Posterior vena cava (tissue), 2 donors: ENCODE measurements at places on chromosomes 2 and 18. TPM values are rescaled to one million over a fixed set of nuclear protein-coding genes. Genes with fewer than 3 reads are reported as not detected.

MDH1B gene
- total RNA-seq = 0.57 TPM

YPEL5 gene
- 95.7 TPM for total RNA-seq

NEB gene
- total RNA-seq = 0.57 TPM

CNDP1 gene
- 0.19 TPM for total RNA-seq

SIX2 gene
- total RNA-seq = 1.3 TPM

ALPP gene
- total RNA-seq = not detected

LPIN1 gene
- total RNA-seq = 24.2 TPM

DCC gene
- 0.86 TPM for total RNA-seq

UBE2E3 gene
- 41.8 TPM for total RNA-seq

DPP10 gene
- total RNA-seq = not detected

- DNase-seq = no peak
These were observed 301.7 kb downstream of the EIPR1 start for GRCh38 chr2:3075991-3076340.

GRCh38 chr2:119252186-119253113 lies 28.8 kb downstream of the STEAP3 start:
- DNase-seq = no peak

GRCh38 chr2:194698012-194698411 lies 959.0 kb upstream of the SLC39A10 start:
- no peak for DNase-seq

- DNase-seq = no peak
These were observed 70.5 kb upstream of the AFF3 start for GRCh38 chr2:100212850-100213249.

DNA sequence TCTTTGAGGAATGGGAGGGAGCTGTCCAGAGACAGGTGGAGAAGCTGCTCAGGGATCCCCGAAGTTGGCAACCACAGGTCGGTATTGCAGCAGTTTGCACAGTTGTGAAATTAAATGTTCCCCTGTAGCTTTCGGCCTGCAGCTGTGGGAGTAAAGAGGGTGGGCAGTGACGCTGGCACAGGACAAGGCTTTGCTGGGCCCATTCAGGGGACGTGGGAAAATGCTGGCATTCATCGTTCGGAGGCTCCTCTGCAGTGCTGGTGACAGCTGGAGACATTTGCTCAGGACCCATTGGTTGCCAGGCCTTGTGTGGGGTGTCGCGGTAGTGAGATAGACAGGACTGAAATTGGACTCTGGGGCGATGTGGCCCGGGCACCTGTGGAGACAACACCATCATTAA lies 173.7 kb downstream of the MYCN start:
- no peak for DNase-seq

GRCh38 chr18:44893045-44893706 lies 212.5 kb downstream of the SETBP1 start:
- no peak for DNase-seq

- no peak for DNase-seq
These were observed 173.7 kb downstream of the FBXO15 start for GRCh38 chr18:73973972-73974371.

DNA sequence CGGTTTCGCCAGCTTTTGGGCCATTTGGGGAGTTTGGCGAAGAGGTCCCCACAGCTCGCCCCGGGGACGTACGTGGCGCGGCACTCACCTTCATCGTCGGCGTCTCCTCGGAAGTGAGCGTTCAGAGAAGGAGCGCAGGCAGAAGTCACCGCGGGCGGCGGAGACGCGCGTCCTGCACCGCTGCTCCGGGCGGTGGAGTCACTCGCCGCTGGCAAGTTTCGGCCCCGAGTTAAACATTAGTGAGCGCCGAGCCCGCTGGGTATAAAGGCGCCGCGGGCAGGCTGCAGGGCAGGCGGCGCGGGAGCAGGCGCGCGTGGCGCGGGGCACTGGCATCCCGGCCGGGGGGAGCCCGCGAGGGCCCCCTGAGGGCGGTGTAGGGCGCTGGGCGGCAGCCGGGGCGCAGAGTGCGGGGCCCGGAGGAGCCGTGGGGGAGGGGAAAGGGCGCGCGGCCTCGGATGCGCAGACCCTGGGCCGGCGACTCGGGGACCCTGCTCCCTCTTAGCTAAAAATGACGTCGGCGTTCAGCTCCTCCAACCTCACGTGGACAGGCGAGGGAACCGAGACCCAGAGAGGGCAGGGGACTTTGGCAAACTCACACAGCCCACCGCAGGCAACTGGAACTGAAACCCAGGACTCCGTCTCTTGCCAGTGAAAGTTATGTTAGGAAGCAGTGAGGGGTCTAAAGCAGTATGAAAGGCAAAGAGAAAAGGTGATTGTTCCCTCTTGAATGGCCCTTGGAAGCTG lies at the start of gene DPP4:
Gene DPP4 (minus strand): TSS at position 328 of the 744 bp plus-strand sequence. CDS start 234 bp downstream, at position 94.
- peak; percentile 81 for DNase-seq

DNA sequence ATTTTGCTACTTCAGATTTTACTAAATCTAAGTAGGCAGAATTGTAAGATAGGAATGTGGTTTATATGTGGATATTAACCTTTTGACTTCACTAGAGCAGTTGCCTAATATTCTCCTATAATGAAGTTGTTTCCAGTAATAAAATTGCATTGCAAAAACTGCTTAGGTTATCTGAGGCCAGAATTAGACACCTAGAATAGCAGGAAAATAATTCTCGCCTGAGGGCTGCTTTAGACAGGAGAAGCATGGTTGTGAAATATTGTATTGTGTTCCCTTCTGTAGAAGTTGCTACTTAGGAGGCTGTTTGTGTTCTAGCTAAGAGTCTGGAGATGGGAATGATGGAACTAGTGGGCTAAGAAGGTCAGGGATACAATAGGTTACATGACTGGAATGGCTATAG lies 146.3 kb downstream of the PLCL1 start:
- DNase-seq = no peak

GRCh38 chr2:191703079-191703725 lies 25.3 kb downstream of the NABP1 start:
- DNase-seq = no peak

- DNase-seq = no peak
These were observed 3.4 kb downstream of the HDLBP start for GRCh38 chr2:241312082-241312481.

DNA sequence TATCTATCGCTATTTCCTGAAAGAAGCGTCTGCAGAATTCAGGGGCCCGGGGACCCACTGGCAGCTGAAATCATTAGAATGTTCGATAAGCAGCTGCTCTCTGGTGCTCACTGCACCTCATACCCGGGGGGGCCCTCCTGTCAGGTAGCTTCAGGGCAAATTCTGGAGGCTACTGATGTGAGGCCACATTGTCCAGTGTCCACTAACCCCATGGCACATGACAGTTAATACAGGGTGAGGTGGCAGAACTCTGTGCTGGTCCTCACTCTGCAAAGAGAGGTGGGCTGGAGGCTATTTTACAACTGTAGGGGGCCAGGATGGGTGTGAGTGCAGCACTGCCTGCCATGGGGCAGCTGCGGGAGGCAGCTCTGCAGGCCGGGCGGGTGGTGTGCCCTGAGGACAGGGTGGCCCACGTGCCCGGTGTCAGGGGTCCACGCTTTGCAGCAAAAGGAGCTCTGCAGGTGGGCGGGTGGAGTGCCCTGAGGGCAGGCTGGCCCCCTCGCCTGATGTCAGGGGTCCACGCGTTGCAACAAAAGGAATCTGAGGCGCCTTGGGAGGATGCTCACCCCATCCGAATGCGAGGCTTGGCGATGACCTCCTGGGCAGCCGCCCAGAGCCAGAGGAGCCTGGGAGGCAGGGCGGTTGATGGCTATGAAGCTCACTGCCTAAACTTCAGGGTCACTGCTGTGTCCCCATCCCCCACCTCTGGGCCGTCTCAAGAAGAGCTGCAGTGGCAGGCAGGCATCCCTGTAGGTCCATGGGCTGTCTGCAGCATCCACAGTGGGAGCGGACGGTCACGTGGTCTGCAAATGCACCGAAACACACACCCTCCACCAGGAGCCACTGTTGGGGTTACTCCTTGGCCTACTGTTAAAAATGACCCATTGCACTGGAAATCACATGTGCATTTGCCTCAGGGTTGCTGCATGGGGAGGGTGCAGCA lies 207.0 kb upstream of the SALL3 start:
- peak; percentile 69 for DNase-seq

- no peak for DNase-seq
These were observed 392.4 kb downstream of the TXNL1 start for GRCh38 chr18:56245866-56246580.

GRCh38 chr18:24019641-24020331 lies 5.2 kb downstream of the TTC39C start:
- DNase-seq = no peak

GRCh38 chr2:5454051-5454390 lies 238.2 kb upstream of the SOX11 start:
- no peak for DNase-seq

GRCh38 chr2:71609029-71609428 lies 155.7 kb downstream of the DYSF start:
- peak; percentile 19 for DNase-seq

- no peak for DNase-seq
These were observed 40.5 kb downstream of the MTHFD2 start for GRCh38 chr2:74238879-74239278.

GRCh38 chr18:79760881-79761280 lies 36.9 kb upstream of the KCNG2 start:
- DNase-seq = no peak

DNA sequence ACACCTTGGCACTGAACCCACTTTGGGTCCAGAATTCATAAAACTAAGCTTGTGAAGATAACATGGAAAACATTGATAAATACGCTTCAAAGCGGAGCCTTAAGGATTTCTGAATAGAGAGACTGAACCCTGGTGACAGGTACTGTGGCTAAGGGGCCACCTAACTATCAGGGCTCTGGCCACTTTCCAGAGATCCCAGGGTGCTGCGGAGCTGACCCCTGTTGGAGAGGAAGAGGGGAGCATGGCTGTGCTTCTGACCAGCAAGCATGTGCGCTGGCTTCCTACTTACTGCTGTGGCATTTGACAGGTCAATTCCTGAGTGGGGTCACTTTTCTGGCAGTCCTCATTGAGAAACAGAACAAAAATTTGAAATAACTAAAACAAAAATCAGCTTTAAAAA lies 228.3 kb downstream of the NAPG start:
- DNase-seq = no peak

DNA sequence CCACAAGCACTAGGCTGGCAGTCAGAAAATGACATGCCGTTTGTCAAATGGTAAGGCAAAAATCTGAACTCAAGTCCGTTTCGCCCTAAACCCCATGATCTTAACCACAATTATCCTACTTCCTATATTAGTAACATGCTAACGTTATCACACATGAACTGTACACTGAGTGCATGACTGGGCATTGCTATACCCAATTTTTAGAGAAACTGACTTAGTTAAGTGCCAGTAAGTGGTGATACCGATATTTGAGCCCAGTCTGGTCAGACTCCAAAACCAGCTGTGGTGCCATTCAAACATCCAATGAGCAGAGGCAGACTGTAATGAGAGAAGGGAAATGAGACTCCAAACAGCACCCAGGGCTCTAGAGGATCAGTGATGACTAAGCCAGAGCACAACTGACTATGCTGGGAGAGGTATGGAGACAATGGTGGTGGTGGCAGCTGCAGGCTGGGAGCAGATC lies 311.7 kb upstream of the PKDCC start:
- no peak for DNase-seq

GRCh38 chr2:82282111-82282882 lies 1977.7 kb upstream of the LRRTM1 start:
- no peak for DNase-seq

DNA sequence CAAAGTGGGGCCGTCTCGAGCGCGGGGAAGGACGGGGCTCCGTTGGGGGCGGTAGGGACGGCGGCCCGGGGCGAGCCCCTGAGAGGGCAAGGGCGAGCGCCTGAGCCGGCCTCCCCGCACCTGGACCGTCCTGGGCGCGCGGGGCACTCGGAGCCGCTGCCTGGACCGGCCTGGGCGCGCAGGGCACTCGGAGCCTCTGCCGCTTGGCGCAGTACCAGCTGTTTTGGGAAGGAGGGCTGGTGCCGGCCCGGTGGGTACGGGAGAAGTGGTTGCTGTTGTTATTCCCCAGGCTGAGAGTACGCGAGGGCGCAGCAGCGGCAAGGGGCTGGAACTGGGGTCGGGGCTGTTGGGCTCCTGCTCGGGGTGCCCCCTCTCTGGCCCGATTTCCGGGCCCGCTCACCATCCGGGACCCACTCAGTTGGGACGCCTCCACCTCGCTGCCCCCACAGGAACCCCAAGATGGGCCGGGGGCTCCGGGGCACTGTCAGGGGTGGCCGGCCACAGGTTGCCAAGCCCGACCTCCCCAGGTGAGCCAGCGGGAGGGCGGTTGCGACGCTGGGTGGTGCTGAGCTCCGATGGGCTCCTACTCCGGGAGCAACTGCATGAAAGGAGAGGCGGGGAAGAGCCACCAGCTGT lies 579 bp downstream of the ARHGEF4 start:
- no peak for DNase-seq

DNA sequence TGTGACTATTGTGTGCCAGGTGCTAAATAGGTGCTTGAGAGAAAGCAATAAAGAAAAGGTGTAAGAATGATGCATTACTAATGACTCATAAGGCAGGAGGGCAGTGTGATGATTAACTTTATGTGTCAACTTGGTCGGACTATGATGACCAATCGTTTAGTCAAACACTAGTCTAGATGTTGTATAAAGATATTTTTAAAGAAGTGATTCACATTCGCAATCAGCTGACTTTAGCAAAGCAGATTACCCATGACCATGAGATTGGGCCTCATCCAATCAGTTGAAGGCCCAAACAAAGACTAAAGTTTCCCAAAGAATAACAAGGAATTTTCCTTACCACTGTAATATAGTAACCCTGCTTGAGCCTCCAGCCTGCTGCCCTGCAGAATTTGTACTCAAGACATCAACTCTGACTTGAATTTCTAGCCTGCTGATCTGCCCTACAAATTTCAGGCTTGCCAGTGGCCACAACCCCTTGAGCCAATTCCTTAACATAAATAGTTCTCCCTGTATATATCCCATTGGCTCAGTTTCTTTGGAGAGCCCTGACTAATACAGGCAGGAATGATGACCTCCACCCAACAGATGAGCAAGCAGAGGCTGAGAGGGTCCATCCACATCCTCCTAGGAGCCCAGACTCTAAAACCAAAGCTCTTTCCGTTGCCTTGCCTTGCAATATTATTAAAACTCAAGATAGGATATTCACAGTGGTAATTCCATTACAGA lies 132.6 kb downstream of the ACTR3 start:
- no peak for DNase-seq

GRCh38 chr2:223072826-223073225 lies 20.8 kb downstream of the KCNE4 start:
- DNase-seq = no peak

DNA sequence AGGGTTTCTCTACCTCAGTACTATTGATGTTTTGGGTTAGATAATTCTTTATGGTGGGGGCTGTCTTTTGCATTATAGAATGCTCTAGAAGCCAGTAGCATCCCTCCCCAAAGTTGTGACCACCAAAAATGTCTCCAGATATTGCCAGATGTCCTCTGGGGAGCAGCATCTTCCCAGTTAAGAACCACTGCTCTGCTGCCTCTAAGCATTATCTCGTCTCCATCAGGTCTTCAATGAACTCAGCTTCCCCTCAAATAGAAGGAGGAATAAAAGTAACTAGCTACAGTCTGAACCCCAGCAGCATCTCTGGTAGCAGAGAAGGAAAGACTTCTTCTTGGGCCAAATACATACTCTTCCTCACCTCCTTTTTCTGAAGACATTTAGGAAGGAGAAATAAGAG lies 244.1 kb downstream of the AGPS start:
- no peak for DNase-seq
